COLO829 (cell line): ENCODE measurements at places on chromosomes 3 and 15.

DNA sequence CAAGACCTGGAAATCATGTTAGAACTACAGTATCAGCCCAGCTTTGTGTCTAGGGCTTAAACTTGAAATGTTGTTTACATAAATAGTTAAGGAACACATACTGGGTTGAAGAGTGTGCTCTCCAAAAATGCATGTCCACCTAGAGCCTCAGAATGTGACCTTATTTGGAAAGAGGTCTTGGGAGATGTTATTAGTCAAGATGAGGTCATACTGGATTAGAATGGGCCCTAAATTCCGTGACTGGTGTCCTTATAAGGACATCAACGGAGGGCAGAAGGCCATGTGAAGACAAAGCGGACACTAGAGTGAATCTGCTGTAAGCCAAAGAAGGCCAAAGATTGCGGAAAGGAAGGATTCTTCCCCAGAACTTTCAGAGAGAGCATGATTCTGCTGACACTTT is 759.2 kb upstream of the CFAP20DC start:
- DNase-seq, result no peak

DNA sequence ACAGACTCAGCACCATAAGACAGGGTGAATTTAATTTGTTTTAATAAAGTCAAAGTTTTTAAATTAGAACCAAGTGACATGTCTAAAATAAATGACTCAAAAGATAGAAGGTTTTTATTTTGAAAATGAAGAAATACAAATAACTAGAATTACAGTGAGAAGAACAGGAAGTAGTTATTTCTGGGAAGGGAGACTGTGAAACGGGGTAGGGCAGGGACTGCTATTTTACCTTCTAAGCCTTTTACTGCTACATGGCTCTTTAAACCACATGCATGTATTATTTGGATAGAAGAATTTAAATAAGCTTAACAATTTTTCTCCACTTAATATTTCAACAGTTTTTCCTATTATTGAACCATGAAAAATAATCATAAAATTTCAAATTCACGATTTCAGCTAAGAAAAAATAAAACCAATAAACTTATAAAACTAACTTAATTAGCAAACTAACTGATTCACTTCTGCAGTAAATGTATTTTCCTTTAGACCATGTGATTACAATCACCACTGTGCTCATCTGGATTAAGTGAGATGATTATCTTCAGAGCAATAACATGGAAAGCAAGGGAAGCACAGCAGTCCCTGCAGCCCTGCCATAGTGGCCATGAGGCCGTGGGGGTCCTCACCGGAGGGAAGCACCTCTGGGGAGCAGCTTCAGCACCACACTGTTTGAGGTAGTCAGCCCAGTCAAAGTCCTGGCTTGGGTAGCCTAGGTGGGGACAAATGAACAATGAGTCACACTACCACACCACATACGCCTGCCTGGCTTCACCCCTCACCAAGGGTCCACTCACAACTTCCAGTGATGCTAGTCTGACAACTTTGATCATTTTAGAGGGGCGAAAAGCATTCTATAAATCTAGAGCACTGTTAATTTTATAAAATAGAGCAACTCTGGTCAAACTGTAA is 28.3 kb upstream of the STIMATE start:
- no peak for DNase-seq

- no peak for DNase-seq
Measured at GRCh38 chr3:9721015-9721699, 10.4 kb upstream of the BRPF1 start.

DNA sequence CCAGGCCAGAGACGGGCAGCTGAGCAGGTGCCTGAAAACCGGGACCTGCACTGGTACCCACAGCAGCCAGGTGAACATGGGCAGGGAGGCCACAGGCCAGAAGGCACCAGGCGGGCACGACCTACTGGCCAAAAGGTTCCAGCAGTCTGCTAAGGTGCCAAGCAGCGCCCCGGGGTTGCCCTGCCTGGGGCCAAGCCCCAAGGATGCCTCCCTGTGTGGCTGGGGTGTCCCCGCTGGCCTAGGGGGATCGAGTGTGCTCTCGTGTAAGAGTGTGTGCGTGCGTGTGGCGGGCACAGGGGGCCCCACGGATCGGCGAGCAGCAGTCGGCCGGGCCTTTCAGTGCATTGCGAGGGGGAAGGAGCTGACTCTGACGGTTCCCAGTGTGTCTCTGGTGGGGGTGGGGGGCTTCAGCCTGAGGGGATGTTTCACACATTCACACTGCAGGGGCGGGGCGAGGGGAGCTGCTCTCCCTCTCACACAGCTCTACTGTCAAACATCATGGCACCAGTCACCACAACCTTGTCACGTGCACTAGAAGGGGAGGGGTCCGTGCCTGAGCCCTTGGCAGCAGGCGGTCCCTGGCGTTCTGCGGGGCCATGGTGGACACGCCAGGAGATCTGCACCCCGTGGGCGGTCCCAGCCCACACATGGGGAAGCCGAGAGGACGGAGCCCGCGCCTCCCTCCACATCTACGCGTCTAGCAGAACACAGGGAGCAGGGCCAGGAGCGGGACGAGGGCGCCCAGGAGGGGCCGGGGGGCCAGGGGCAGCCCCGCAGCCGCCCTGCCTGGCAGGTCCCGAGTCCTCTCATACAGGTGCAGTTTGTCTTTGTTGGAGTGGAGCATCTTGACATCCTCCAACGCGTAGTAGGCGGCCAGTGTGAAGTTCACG is 44.5 kb downstream of the RGMA start:
- DNase-seq, result no peak

DNA sequence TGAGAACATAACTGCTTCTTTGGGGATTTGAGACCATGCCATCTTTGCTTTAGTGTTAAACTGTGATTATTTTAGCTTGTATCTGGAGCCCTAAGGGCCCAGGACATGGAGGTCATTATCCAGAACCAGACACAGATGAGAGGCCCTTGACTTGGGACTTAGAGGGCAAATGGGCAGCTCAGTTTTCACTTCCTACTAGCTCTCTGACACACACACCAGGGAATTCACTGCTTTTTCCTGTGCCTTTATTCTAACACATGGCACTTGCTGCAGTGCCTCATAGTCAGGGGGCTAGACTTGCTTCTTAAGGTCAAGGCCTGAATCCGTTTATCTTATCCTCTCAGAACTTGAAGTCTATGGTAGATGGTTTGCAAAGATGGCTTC is 33.3 kb downstream of the AMOTL2 start:
- no peak for DNase-seq

- DNase-seq, result no peak
Measured at GRCh38 chr3:184836090-184836822, 24.3 kb downstream of the VPS8 start.

DNA sequence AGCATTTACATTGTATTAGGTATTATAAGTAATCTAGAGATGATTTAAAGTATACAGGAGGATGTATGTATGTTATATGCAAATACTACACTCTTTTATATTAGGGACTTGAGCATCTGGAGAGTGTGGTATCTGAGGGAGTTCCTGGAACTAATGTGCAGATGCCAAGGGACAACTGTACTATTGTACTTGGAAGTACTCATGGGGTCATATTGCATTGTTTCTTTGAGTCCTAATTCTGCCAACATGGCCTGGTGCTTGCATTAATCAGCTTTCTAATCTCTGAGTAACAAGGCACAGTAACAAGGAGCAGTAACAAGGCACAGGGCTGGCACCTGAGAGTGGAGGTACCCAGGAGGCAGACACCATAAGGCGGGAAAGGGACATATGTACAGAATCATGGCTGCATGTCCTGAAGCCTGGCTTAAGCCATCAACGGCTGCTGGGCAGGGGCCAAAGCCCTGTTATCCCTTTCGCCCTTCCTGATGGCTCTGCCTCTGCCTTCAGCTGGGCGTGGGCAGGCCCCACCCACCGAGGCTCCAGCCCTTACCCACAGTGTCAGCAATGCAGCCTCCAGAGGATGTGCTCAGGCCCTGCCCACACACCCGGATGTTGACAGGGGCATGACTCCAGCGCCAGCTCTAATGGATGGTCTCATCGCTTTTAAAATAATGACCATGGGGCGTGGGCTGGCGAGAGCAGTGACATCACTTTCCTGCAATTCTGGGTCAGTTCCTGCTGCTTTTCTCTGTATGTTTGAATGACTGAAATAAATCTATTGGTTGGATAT is 22.9 kb downstream of the CEMIP start:
- DNase-seq, result no peak
